ENCODE measurements at places on chromosomes 3 and 15.

DNA sequence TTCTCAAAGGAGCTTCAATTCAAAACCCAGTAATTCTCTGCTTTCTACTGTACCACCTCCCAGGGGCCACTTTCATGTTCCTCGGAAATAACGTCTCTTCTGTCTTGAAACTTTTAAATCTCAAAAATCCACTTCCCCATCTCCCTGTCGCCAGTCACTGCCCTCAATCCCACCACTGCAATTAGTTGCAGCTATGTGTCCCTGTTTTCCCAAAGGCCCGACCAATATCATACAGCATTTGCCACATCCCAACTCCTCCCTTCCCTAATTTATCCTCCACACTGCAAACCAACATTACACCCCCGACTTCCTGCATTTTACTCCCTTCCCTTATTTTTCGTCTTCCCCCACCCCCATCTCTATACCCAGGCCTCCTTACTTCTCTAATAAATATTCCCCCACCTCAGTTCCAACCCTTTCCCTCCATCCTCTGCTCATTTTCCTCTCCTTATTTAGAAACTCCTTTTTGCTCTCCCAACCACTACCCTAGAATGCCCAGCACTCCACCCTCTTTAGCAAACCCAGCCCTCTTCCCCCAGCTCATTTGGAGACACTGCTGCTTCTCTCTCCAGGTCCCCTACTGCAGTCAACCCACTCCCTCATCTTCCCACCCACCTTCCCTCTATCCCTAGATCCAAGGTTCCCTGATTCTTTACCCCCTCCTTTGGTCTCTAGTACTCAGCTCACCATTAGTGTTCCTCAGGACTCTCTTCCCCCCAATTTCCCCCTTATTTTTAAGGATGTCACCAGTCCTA lies 1.1 kb downstream of the NPTN start:
- DNase-seq: peak; percentile 10

DNA sequence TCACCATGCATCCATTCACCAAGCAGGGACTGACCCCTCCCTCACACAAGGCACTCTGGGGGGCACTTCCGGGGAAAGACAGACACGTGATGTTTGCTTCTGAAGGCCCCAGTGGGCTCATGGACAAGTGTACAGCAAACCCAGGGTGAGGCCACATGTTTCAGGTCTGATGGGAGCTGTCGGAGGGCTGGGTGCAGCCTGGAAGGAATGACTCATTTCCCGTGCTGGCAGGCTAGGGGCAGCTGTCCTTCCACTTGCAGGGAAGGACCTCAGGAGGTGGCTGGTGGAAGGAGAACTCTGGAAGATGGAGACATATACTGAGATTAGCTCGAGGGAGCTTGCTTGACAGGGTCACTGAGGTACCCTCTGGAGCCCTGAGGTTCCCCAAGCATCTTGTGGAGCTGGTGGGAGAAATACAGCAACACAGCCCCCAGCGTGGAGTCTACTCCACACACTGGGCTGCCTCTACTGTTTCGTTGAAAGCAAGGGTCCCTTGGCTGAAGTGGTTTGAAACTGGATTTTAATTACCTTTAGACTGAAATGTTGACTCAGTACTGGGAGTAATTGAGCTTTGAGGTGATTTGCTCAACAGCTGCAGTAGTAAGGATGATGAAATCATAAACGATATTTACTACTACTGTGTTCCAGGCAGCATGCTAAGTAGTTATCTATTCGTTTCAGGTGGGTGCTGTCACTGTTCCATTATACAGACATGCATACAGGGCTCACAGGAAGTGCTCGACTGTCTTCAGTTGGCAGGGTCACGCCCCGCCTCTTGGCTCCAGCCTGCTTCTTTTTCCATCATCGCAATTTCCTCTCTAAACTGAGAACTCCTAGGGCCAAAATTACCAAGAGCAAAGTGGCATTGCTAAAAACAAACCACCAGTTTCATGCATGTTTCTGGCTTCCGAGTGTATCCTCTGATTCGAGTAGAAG lies 230.4 kb downstream of the ADAMTS17 start:
- peak; percentile 66 for DNase-seq

DNA sequence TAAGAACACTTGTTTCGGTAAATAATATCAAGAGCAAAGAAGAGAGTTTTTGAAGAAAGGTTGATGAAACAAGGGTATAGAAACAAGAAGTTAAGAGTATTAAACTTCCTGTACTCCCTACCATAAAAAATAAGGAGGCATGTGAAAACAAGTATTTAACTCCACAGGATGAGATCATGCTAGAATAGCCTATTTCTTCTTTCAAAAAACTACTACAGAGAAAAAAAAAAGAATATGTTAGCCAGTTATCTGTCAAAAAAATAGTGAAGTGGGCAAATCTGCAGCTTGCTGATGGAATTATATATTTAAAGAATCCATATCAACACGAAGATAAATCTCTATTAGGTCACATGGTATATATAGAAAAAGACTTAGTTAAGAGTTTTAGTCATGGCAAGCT lies 33.4 kb downstream of the SETD2 start:
- no peak for DNase-seq

- DNase-seq: no peak
Observed at GRCh38 chr15:99399618-99400017, 148.3 kb downstream of the LRRC28 start.

GRCh38 chr3:127493924-127494646 lies 96.4 kb downstream of the TPRA1 start:
- DNase-seq: no peak

GRCh38 chr15:91141097-91141496 lies 41.0 kb downstream of the SV2B start:
- DNase-seq: no peak

DNA sequence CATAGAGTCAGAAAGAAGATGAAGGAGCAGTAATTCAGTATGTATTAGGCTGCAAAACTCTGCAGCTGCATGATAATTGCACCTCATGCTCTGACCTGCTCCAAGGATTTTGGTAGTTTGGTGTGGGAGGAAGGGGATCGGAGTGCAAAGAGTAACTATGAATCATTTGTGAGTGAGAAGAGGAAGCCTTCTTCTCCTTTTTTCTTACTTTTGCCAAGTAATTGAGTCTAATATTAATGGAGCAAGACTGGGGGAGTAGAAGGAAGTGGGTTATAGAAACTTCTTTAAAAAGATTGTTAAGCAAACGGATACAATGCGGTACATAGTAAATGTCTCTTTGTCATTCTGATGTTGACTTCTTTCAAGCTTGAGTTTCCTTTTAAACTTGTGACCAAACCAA lies 276.5 kb downstream of the EDEM1 start:
- DNase-seq: no peak

DNA sequence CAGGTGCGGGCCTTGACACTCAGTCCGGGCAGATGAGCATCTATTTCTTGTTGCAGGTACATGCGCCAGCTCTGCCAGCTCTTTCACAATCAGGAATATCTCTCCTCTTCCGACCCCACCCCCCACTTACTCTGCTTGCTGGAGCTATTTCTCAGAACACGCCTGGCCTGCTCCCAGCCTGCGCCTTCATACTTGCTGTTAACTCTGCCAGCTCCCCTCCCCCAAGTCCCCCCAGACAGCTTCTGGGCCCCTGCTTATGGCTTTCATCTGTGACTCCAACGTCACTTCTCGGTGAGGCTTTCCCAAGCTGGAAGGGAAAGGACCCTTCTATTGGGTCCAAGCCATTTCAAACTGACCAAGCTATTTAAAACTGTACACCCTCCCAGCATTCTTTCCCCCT lies 15.2 kb downstream of the MAGEF1 start:
- DNase-seq: no peak
